ENCODE measurements at places on chromosomes 5 and 9.

DNA sequence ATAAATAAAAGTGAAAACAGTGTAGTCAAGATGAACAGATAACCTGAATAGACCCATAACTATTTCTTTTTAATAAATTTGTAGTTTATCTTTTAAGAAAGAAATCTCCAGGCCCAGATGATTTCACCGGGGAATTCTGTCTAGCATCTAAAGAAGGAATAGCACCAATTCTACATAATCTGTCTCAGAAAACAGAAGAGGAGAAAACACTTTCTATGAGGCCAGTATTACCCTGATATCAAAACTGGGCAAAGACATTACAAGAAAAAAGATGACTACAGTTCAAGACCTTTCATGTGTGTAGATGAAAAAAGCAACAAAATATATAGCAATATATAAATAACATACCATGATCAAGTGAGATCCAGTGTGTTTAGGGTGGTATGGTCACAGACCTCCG lies 31.4 kb downstream of the TTC23L start:
- DNase-seq, result no peak

GRCh38 chr5:120901199-120901598 lies 437.1 kb downstream of the PRR16 start:
- no peak for DNase-seq

GRCh38 chr5:91864962-91865361 lies 481.8 kb upstream of the ARRDC3 start:
- DNase-seq, result no peak

DNA sequence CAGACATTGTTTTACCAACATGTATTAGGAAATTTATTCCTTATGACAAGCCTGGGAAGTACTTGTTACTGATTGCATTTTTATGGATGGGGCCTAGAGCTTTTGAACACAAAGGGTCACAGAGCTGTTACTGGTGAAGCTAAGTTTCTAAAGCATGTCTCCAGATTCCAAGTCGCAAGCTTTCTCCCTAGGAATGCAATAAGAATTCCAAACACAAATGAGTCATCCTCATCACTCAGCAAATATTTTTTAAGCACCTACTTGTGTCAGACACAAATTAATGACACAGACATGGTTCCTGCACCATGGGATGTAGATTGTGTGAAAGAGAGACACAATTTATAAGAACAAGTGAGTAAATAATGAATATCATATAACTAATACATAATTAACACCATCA lies 11.0 kb upstream of the SH3RF2 start:
- DNase-seq, result no peak

GRCh38 chr9:127360250-127360649 lies 36.7 kb upstream of the SLC2A8 start:
- no peak for DNase-seq
